Activated CD8-positive, alpha-beta memory T cell treated with anti-CD3 and anti-CD28 coated beads, Interleukin-2, amount 10 ng/mL, durations not matched to agents 7 days and 5 days (primary cell): ENCODE measurements at places on chromosomes 16 and 17.

- H3K4me1 ChIP-seq, result no peaks in the 10 kb centered on the region
- H3K27ac ChIP-seq, result no peak overlapping the region
- no peak for DNase-seq
- peaks cover 2% of the 10 kb centered on the region for H3K36me3 ChIP-seq
- no peak overlapping the region for H3K4me3 ChIP-seq
Observed at GRCh38 chr17:72683506-72684404, 408.7 kb downstream of the SLC39A11 start.

DNA sequence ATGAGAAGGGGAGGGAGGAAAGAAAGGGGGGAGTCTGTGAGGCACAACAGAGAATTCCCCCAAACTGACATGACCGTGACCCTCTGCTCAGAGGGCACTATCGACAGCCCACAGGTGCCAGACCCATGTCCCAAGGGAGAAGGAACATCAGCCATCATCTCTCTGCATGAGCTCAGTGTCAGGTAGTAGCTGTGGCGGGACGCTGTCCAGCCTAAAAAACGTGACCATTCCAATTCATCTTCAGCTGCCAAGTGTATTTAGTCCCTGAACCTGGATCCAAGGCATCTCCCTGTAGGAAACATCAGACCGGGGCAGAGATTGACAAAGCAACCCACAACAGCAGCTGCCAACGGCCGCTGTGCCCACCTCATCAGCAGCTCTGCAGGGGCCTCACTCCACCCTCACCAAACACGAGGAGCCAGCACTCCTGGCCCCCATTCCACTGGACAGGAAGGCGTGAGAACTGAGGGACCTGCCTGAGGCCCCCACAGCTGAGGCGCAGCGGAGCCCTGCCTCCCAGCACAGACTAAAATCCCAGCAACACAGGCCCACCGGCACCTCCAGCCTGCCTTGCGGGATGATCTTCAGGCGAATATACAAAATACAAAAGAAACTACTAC, 8.6 kb downstream of the TAF1C start:
- peaks cover 14% of the 10 kb centered on the region for H3K36me3 ChIP-seq
- H3K27me3 ChIP-seq, result no peaks in the 10 kb centered on the region
- H3K4me3 ChIP-seq, result no peak overlapping the region
- peaks cover 2% of the 10 kb centered on the region for H3K4me1 ChIP-seq
- DNase-seq, result no peak

DNA sequence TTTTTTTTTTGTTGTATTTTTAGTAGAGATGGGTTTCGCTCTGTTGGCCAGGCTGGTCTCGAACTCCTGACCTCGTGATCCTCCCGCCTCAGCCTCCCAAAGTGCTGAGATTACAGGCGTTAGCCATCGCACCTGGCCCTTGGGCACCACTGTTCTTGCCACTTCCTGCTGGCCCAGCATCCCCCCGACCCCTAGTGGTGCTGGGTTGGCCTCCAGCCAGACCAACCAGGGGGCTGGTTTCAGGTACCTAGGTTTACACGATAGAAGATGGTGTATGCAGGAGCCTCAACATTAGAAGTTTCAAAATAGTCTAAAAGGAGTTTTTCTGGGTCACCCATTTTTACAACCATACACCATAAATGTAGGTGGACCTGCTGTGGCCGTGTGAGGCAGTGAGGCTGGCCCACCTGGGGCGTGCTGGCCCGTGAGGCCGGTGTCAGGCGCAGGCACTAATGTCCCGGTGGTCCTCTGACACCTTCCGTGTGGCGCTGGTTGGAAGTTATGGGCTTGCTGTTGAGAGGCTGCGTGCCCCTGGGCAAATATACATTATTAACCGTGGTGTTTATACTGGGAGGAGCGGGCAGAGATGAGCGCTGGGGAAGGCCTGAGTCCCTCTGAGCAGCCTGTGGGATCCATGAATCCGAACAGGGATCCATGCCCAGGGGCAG, 43.5 kb downstream of the CFAP20 start:
- no peak for DNase-seq
- H3K27ac ChIP-seq, result no peak overlapping the region
- no peaks in the 10 kb centered on the region for H3K27me3 ChIP-seq
- no peak overlapping the region for H3K4me3 ChIP-seq
- no peaks in the 10 kb centered on the region for H3K4me1 ChIP-seq

DNA sequence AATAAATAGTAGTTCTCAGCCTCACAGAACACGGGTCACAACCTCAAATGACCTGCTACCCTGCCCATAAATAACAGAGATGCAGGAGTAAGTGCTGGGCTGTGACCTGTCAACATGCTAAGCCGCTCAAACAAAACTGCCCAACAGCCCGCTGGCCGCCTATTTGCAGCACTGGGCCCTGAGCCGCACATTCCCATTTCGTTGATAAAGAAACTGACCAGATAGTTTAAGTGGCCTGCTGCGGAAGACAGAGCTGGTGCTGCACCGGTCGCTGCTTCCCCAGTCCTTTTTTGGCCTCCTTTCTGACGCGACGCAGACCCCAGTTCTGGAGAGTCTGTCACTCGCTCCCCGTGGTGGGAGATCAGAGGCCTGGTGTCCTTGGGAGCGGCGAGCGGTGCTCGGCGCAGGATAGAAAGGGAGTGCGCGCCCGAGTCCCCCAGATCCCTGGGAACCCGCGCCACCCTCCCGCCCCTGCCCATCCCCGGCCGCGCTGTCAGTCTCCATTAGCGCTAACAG, 349 bp upstream of the SLC6A2 start:
- H3K36me3 ChIP-seq, result no peaks in the 10 kb centered on the region
- H3K27ac ChIP-seq, result no peak overlapping the region
- no peak overlapping the region for H3K4me3 ChIP-seq
- H3K27me3 ChIP-seq, result peaks cover 22% of the 10 kb centered on the region
- no peaks in the 10 kb centered on the region for H3K4me1 ChIP-seq

DNA sequence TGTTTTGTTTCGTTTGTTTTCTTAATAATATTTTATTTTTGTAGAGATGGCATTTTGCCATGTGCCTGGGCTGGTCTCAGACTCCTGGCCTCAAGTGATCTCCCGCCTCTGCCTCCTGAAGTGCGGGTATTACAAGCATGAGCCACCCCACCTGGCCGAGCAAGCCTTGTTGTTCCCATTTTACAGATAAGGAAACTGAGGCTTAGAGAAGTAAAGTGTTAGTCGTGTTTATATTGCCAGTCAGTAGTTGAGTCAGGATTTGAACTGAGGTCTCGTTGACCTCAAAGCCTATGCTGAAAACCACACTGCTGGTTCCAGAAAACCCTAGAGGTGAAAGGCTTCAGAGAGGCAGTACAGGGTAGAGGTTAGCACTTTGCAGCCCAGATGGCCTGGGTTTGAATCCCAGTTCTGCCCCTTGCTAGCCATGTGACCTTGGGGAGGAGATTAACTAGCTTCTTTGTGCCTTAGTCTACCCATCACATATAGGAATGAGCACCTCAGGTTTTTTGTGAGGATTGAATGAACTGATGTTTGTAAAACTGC, 102.0 kb downstream of the ABCC6 start:
- peaks cover 89% of the 10 kb centered on the region for H3K36me3 ChIP-seq
- H3K4me1 ChIP-seq, result peaks cover 14% of the 10 kb centered on the region
- no peak overlapping the region for H3K4me3 ChIP-seq
- no peak overlapping the region for H3K27ac ChIP-seq
- no peak for DNase-seq

GRCh38 chr17:71176928-71177443, 943.8 kb upstream of the SOX9 start:
- DNase-seq, result no peak
- H3K4me1 ChIP-seq, result no peaks in the 10 kb centered on the region
- no peak overlapping the region for H3K4me3 ChIP-seq
- H3K36me3 ChIP-seq, result no peaks in the 10 kb centered on the region

GRCh38 chr17:78449983-78450595, 71.6 kb downstream of the PGS1 start:
- H3K4me1 ChIP-seq, result peaks cover 2% of the 10 kb centered on the region
- peaks cover 2% of the 10 kb centered on the region for H3K27me3 ChIP-seq
- H3K36me3 ChIP-seq, result no peaks in the 10 kb centered on the region

DNA sequence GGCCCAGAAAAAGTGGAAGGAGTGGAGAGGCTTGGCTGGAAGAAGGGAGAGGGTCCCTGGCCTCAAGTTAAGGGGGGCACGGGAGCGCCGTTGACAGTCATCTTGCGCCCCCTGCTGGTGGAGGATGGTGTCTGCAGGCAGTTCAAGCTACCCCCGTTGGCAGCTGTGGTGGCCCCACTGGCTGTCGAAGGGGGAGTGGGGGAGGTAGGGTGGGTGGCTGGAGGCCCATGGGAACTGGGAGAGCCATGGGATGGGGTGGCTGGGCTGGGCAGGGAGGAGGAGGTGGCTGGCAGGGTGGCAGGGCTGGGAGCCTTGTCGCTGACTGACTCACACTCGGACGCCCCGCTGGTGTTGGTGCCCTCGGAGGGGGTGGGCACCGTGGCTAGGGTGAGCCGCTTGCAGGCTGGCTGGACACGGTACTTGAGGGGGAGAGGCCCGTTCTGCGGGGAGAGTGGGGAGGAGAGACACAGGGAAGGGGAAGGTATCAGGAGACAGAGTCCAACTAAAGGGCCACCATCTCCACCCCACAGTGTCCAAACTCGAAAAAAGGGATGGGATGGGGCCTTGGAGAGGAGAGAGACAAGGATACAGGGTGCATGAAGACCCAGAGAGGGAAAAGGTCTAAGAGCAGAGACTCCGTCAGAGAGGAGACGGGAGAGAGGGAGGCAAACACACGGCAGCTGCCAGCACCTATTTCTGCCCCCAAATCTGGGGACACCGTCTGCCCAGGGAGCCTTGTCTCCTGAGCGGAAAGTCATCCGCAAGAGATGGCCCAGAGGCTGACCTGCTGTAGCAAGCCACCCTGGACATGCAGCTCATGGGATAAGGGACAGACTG, 5.2 kb downstream of the CISD3 start:
- peaks cover 39% of the 10 kb centered on the region for H3K4me1 ChIP-seq
- peaks cover 3% of the 10 kb centered on the region for H3K36me3 ChIP-seq
- peak; percentile 77 for DNase-seq

GRCh38 chr17:41844971-41845370, 7.3 kb downstream of the KLHL10 start:
- peaks cover 2% of the 10 kb centered on the region for H3K36me3 ChIP-seq
- H3K27ac ChIP-seq, result no peak overlapping the region
- no peaks in the 10 kb centered on the region for H3K4me1 ChIP-seq
- no peaks in the 10 kb centered on the region for H3K27me3 ChIP-seq
- no peak for DNase-seq

GRCh38 chr17:1074886-1075605, 78.1 kb downstream of the TIMM22 start:
- H3K4me1 ChIP-seq, result peaks cover under 1% of the 10 kb centered on the region
- no peaks in the 10 kb centered on the region for H3K27me3 ChIP-seq
- H3K36me3 ChIP-seq, result peaks cover 10% of the 10 kb centered on the region
- no peak overlapping the region for H3K27ac ChIP-seq
- no peak for DNase-seq
- H3K4me3 ChIP-seq, result no peak overlapping the region

- peaks cover 8% of the 10 kb centered on the region for H3K27me3 ChIP-seq
- H3K4me3 ChIP-seq, result no peak overlapping the region
- H3K27ac ChIP-seq, result no peak overlapping the region
- H3K36me3 ChIP-seq, result peaks cover 9% of the 10 kb centered on the region
Observed at GRCh38 chr17:48553826-48554225, 8.9 kb upstream of the HOXB2 start.

- peaks cover 34% of the 10 kb centered on the region for H3K36me3 ChIP-seq
- no peak overlapping the region for H3K27ac ChIP-seq
- no peaks in the 10 kb centered on the region for H3K4me1 ChIP-seq
- H3K27me3 ChIP-seq, result no peaks in the 10 kb centered on the region
- no peak overlapping the region for H3K4me3 ChIP-seq
- no peak for DNase-seq
Observed at GRCh38 chr16:24955975-24956731, 59.0 kb downstream of the ARHGAP17 start.

DNA sequence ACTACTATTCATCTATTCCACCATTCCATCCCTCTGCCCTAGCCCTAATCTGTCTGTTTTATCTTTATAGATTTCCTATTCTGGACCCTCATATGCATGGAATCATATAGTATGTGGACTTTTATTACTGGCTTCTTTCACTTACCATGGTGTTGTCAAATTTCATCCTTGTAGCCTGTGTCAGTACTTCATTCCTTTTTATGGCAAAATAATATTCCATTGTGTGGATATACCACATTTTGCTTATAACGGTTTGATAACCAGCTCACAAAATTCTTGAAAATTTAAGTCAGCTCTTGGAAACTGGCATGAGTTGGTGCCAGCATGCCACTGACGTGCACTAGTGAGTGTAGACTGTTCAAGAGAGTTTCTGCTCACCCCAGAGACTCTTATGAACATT, 30.3 kb upstream of the MRC2 start:
- no peaks in the 10 kb centered on the region for H3K4me1 ChIP-seq
- H3K27me3 ChIP-seq, result no peaks in the 10 kb centered on the region
- peaks cover 44% of the 10 kb centered on the region for H3K36me3 ChIP-seq
- no peak overlapping the region for H3K4me3 ChIP-seq
- H3K27ac ChIP-seq, result no peak overlapping the region

GRCh38 chr17:6940186-6940649, 55.6 kb upstream of the ALOX12 start:
- no peak for DNase-seq
- no peaks in the 10 kb centered on the region for H3K27me3 ChIP-seq
- no peaks in the 10 kb centered on the region for H3K36me3 ChIP-seq
- H3K4me1 ChIP-seq, result peaks cover 17% of the 10 kb centered on the region

DNA sequence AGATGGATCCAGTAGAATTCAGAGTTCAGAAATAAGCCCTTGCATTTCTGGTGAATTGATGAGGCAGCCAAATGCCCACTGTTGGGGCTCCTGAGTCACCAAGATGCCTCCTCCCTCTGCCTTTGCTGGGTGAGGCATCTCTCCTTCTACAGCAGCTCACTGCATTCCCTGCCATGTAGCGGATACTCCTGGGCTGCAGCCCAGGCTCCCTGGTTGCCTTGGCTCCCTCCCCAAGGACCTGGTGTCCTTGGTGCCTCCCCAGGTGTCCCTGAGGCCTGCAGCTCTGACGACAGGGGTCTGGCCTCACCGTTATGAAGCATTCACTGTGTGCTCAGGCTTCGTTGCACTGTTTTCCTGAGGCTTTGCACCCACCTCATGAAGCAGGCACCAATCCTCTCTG, 7.7 kb downstream of the RAP1GAP2 start:
- H3K36me3 ChIP-seq, result peaks cover 11% of the 10 kb centered on the region
- peaks cover 14% of the 10 kb centered on the region for H3K4me1 ChIP-seq
- DNase-seq, result no peak
- H3K4me3 ChIP-seq, result no peak overlapping the region
- no peak overlapping the region for H3K27ac ChIP-seq
- H3K27me3 ChIP-seq, result peaks cover 48% of the 10 kb centered on the region

DNA sequence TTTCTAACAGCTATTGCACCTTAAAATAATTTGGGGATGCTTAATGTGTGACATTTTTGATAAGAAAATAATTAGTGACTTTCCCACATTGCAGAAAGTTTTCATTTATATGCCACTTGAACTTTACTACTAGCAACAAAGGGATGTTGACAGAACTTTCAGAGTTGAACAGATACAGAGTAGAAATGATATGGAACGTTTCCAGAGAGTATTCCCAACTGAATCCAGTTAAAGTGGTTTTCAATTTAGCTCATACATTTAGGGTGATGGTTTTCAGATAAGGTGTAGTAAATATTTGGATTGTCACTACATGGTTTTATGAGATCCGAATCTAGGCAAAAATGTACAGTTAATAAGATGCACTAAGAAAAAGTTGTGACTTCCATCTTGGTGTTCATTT, 17.3 kb downstream of the MAP2K4 start:
- peaks cover 21% of the 10 kb centered on the region for H3K36me3 ChIP-seq
- H3K4me1 ChIP-seq, result peaks cover 10% of the 10 kb centered on the region
- DNase-seq, result no peak

- no peak overlapping the region for H3K4me3 ChIP-seq
- no peaks in the 10 kb centered on the region for H3K27me3 ChIP-seq
- no peak for DNase-seq
- H3K27ac ChIP-seq, result no peak overlapping the region
- no peaks in the 10 kb centered on the region for H3K36me3 ChIP-seq
Observed at GRCh38 chr16:19780321-19780720, 62.2 kb downstream of the IQCK start.
